ENCODE measurements at places on chromosomes 3 and 15.

DNA sequence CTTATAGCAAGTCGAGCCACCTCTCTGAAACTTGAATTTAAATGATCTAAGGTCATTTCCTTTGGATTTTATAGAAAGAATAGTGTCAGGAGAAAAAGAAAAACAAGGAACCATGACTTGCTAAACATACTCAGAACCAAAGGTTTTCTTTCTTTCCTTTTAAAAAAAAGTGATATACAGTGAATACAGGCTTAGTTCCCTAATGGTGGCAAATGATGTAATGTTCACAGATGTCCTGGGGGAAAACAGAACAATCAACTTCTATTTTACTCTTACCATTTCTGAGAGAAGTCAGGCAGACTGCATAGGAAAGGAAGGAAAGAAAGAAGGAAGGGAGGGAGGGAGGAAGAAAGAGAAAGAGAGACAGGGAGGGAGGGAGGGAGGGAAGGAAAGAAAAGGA lies 56.5 kb downstream of the ST6GAL1 start:
- H3K4me1 ChIP-seq: peaks cover 3% of the 10 kb centered on the region
- no peaks in the 10 kb centered on the region for H3K27me3 ChIP-seq
- H3K36me3 ChIP-seq: peaks cover 1% of the 10 kb centered on the region

- peak; percentile 83 for DNase-seq
- no peaks in the 10 kb centered on the region for H3K27me3 ChIP-seq
- H3K27ac ChIP-seq: no peak overlapping the region
- peaks cover 9% of the 10 kb centered on the region for H3K4me1 ChIP-seq
- H3K4me3 ChIP-seq: no peak overlapping the region
These were observed 159.3 kb upstream of the NR2F2 start for GRCh38 chr15:96170979-96171739.

GRCh38 chr15:68471541-68471940 lies 39.6 kb upstream of the ITGA11 start:
- DNase-seq: no peak
- no peaks in the 10 kb centered on the region for H3K27me3 ChIP-seq
- H3K4me1 ChIP-seq: no peaks in the 10 kb centered on the region
- H3K27ac ChIP-seq: no peak overlapping the region
- H3K36me3 ChIP-seq: no peaks in the 10 kb centered on the region

- no peak overlapping the region for H3K27ac ChIP-seq
- H3K4me1 ChIP-seq: no peaks in the 10 kb centered on the region
- H3K4me3 ChIP-seq: no peak overlapping the region
- no peak for DNase-seq
These were observed 38.5 kb upstream of the VEPH1 start for GRCh38 chr3:157541506-157542236.

DNA sequence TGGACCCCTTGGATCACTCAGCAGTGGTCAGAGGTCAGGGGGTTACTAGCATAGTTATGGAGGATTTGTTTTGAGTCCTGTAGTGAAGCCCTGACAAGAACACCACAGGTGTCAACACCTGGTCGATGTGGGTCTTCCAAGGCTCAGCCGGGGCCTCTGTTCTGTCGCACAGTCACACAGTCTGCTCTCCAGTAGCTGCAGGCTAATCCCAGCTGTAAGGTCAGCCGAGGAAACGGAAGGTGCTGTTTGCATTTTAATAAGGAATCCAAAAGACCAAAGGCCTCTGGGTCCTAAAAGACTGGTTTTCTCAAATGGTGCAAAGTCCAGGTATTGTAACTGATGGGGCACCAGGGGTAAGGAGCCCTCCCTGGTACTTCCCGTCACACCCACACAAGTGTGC lies 71.7 kb downstream of the RPLP1 start:
- no peak for DNase-seq
- H3K4me1 ChIP-seq: no peaks in the 10 kb centered on the region
- H3K4me3 ChIP-seq: no peak overlapping the region
- no peaks in the 10 kb centered on the region for H3K27me3 ChIP-seq
- no peak overlapping the region for H3K27ac ChIP-seq

DNA sequence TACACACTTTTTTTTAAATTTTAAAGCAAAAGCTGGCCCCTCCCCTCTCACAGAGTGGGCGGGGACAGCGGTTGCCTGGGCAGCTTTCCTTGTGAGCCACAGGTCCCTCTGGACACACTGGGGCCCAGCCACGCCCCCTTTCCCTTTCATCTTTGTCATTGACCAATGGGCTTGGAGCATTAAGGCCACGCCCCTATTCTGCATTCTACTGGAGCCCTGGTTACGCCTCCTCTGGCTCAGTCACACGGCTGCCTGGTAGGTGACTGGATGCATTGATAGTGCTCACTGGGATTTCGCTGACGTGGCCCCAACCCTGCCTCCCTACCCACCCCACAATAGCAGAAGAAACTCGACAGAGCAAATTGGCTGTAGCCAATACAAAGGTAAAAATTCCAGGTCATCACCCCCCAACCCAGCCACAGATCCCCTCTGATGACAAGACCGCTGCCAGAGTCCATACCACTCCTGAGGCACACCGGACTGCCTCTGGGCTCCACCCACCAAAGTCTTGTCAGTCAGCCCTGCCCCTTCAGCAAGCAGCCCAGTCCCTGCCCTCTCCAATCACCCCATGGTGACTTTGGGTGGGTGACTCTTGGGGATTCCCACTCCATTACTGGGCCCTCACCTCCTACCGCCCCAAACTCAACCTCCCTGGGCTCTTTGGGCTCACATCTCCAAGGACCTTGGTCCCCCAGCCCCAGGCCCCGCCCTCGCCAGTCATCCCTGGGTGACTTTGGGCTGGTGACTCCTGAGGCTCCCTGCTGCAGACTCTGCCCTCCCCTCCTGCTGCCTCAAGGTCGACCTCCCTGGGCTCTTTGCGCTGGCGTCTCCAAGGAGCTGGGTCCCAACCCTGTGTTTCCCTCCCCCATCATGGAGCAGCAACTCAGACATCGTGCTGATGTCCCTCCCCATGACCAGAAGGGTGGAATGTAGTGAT lies 112.2 kb upstream of the FAN1 start:
- no peaks in the 10 kb centered on the region for H3K36me3 ChIP-seq
- H3K27me3 ChIP-seq: no peaks in the 10 kb centered on the region
- H3K27ac ChIP-seq: no peak overlapping the region

DNA sequence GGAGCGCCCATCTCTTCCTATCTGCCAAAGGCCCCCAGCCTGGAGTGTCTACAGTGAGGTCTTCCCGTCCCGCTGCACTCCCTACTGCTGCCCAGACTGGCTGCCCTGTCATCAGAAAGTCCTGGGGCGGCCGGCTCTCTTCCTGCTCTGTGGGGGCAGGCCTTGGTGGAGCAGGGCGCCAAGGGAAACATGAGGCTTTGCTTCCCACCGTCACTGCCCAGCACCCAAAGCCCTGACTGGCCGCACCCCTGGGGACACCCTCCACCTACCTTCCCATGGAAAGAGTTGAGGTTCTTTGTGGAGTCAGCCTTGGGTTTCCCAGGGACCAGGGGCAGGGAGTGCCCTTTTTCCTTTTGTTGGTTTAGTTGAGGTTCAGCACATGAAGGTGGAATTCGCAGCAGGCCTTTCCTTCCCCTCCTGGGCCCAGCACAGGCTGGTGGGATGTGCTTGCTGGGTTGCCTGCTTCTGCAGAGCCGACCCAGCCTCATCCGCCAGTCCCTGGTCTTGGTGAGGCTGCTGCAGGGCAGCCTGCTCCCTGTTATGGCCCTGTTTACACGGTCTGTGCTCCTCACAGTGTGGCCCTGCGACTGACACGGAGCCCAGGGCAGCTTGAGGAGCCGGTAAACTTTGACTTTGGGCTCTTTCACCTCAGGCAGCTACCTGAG lies 51.8 kb upstream of the PLXNA1 start:
- no peak overlapping the region for H3K27ac ChIP-seq
- no peak for DNase-seq
- no peaks in the 10 kb centered on the region for H3K36me3 ChIP-seq
- peaks cover 4% of the 10 kb centered on the region for H3K4me1 ChIP-seq

DNA sequence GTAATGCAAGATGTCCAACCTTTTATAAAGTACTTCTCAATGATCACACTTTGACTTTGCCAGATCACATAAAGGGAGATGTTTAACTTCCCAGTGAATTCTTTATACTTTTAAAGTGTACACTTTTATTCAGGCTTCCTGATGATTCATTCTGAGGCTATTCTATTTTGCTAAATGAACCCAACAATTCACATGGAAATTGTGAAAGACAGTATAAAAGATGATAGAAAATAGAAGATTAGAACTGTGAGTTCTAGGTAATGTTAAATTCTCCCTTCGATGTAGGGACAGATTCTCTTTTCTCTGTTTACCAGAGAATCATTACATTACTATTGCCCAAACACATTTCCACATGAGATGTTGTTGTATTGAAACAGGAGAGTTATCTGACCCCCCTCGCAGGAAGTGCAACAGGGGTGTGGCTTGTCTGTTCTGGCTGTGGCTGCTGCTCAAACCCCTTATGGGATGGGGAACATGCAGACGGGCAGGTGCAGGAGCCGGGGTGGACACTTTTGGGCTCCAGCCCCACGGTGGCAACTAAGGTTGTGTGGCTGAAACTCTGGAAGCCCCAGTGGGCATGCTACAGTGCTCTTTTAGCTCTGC lies 131.3 kb upstream of the LRTM1 start:
- H3K27ac ChIP-seq: no peak overlapping the region
- no peak overlapping the region for H3K4me3 ChIP-seq
- DNase-seq: no peak
- H3K27me3 ChIP-seq: no peaks in the 10 kb centered on the region
- H3K4me1 ChIP-seq: peaks cover 4% of the 10 kb centered on the region

GRCh38 chr3:171250444-171250843 lies 209.8 kb downstream of the TNIK start:
- no peak for DNase-seq
- no peaks in the 10 kb centered on the region for H3K36me3 ChIP-seq
- no peak overlapping the region for H3K27ac ChIP-seq

DNA sequence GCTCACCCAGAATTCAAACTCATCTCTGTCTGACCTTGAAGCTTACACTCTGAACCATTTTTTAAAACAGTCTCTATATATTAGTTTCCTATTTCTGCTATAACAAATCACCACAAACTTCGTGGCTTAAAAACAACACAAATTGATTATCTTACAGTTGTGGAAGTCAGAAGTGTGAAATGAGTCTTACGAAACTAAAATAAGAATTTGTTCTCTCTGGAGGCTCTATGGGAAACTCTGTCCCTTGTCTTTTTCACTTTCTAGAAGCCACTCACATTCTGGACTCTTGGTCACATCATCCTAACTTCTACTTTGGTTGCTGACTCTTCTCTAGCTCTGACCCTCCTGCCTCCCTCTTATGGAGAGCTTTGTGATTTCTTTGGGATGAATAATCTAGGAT lies 429.3 kb upstream of the THBS1 start:
- H3K27me3 ChIP-seq: no peaks in the 10 kb centered on the region
- H3K27ac ChIP-seq: no peak overlapping the region
- no peaks in the 10 kb centered on the region for H3K36me3 ChIP-seq

- no peak overlapping the region for H3K27ac ChIP-seq
- no peak for DNase-seq
- no peak overlapping the region for H3K4me3 ChIP-seq
- no peaks in the 10 kb centered on the region for H3K4me1 ChIP-seq
These were observed 100.8 kb downstream of the RAB11A start for GRCh38 chr15:65969865-65970816.

Measured in mesendoderm (in vitro differentiated cells).